Stimulated activated CD8-positive, alpha-beta memory T cell treated with anti-CD3 and anti-CD28 coated beads, Interleukin-4, amount 100 ng/mL, for 1 hour (primary cell): ENCODE measurements at places on chromosomes 13 and 19.
A peak's percentile ranks its signal among the peaks of the same experiment; 100 is the strongest.

DNA sequence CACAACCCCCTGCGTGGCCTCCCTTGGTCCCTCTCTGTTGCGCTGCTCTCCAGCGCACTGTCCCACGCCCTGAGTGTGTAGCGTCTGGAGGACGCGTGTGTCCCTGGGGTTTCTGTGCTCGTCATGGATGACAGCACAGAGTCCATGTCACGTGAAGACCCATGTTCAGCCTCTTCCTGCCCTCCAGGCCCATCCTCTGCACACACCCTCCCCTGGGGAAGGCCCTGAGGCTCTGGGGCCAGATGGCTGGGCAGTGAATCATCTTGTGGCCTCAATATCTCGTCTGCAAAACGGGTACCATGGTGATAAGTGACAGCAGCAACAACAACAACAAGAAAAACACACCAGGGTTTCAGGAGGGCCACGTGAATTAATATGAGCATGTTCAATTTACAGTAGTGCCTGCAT is 71.5 kb upstream of the ARHGEF7 start:
- DNase-seq = no peak

DNA sequence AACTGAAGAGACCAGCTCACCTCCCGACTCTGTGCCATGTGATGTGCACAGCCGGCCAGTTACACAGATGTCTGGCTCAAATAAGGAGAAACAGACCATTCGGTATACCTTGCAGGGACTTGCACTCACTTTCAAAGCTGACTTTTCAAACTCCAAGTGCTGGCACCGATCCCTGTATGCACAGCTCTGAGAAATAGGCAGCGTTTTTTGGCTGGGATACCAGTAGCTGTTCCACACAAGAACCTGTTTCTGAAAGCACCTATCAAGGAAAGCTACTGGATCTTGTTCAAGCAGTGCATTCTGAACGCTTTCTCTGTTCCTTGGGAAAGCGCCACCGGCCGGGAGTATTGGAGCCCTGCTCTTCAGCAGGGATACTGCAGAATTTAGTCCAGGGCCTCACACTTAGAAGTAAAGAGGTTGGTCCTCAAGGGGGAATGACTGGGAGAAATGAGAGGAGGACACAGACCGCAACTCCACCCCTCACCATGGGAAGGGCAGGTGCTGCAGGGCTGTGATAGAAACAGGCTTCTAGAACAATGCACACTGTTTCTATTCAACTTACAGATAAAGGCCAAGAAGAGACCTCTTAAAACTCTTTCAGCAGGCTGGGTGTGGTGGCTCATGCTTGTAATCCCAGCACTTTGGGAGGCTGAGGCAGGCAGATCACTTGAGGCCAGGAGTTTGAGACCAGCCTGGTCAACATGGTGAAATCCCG is 53.6 kb upstream of the PABPC3 start:
- DNase-seq = no peak

DNA sequence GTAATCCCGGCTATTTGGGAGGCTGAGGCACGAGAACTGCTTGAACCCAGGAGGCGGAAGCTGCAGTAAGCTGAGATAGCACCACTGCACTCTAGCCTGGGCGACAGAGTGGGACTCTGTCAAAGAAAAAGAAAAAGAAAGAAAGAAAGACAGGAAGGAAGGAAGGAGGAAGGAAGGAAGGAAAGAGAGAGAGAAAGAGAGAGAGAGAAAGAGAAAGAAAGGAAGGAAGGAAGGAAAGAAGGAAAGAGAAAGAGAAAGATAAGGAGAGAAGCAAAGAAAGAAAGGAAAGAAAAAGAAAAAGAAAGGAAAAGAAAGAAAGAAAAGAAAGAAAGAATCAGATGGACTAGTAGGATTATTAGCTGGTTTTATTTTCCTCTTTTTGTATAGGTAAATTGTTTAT is 22.8 kb downstream of the ZNF541 start:
- DNase-seq = no peak

- no peak for DNase-seq
Measured at GRCh38 chr19:19409631-19410030, 4.2 kb downstream of the GATAD2A start.

DNA sequence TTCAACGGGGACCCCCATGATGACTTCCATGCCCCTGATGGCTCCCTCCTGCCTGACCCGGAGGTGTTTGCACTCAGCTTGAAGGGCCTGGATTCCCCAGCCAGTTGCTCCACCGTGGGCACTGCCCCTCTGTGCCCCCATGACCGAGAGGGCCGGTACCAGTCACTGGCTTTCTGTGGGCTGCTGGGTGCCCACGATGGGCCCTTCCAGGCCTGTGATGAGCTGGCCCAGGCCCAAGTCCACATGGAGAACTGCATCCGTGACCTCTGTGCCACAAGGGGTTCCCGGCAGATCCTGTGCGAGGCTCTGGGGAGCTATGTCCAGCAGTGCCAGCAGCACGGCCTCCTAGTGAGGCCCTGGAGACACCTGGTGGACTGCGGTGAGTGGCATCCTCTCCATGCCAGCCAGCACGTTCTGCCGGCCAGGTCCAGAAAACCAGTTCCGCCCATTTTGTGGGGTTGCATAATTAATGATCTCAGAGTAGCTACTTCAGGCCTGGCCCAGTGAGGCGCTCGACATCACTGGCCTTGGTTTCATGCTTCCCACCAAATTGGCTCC is 34.9 kb upstream of the FXYD3 start:
- no peak for DNase-seq

- no peak for DNase-seq
Measured at GRCh38 chr19:16067205-16067938, 8.9 kb upstream of the TPM4 start.

DNA sequence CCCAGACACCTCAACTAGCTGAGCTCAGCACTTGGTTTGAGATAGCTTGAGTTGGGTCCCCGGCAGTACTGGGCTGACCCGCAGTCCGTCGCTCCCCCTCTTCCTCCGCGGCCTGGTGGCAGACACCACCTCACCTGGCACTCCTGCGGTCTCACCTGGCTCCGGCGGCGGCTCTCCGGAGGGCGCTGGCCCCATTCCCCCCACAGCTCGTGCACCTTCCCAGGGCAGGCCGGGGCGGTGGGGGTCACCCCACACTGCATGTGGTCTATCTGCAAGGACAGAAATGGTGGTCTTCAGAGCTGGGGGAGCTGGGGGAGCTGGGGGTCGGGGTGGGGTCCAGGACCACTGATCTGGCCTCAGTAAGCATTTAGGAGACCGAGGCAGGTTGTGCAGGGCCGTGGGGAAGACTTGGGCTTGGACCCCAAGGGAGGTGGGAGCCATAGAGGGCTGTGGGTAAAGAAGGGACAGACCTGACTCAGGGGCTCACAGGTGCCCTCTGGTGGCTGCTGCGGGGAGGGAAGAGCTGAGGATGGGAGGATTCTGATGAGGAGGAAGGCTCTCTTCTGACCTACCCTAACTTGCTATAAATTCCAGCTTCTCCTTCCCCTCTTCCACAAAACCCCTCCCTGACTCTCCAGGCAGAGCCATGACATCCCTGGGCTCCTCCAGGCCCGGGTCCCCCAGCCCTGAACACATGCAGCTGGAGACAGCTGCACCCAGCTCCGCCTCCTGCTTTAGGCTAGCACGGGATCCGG is 6.7 kb upstream of the PLIN4 start:
- DNase-seq = peak; percentile 22

GRCh38 chr13:19581675-19582074 is 20.3 kb upstream of the TPTE2 start:
- no peak for DNase-seq

GRCh38 chr13:40043764-40044163 is 388.3 kb downstream of the COG6 start:
- no peak for DNase-seq

GRCh38 chr13:89852570-89852969 is 1494.9 kb upstream of the MIR17HG start:
- DNase-seq = no peak

- peak; percentile 49 for DNase-seq
Measured at GRCh38 chr19:48391100-48392005, at the start of gene KDELR1. Gene KDELR1, minus strand, starts transcription at chr19:48391551. Its CDS starts 193 bp downstream, at chr19:48391358.

DNA sequence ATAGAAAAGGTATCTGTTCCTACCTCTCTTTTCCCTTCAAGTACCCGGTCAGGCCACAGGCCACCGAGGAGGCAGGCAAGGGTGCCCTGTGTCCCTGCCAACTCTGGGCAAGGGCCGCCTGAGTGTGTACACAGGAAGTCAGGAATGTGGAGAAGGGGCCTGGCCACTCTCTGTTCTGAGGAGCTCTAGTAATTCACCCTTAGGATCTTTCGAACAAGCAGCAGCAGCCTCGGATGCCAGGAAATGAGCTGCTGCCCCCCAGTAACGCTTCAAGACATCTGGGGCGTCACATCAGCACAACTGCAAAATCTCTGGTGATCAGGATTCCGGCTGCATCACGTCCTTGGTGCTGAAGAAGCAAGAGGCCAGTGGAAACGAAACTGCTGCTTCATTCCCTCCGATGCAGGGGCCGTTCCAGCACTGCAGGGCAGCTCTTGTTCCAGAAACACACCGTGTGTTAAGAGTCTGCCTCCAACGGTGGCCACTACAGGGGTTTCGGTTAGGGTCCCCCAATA is 2.0 kb downstream of the RAB20 start:
- no peak for DNase-seq

GRCh38 chr19:48798937-48799336 is 11.9 kb downstream of the BCAT2 start:
- no peak for DNase-seq

DNA sequence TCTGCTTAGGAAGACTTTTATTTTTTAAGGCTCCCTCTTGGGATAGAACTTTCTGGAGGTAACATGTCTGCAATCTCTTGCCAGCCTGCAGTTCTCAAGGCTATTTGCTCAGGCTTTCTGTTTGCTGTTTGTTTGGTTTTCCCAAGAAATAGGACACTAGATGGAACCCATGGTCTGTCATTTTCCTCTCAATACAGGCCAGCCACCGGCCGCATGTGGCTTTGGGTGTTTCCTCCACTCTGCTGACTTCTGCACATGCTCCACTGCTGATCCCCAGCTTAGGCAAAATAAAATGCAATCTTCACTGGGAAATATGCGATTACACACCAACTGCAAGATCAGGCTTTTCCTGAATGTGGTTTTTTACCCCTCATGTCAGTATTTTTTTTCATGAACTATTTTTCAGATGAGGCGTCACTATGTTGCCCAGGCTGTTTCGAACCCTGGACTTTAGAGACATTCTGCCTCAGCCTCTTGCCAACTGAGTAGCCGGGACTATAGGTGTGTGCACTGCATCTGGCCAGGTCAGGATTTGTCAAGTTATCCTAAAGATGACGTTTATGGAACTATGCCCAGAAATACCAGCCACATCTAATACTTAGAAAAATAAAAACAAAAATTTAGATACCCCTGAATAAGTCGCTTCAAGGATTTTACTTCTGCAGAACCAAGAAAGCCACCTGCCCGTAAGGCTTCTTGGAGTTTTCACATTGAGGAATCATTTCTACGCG is 94.3 kb upstream of the PABPC3 start:
- no peak for DNase-seq

DNA sequence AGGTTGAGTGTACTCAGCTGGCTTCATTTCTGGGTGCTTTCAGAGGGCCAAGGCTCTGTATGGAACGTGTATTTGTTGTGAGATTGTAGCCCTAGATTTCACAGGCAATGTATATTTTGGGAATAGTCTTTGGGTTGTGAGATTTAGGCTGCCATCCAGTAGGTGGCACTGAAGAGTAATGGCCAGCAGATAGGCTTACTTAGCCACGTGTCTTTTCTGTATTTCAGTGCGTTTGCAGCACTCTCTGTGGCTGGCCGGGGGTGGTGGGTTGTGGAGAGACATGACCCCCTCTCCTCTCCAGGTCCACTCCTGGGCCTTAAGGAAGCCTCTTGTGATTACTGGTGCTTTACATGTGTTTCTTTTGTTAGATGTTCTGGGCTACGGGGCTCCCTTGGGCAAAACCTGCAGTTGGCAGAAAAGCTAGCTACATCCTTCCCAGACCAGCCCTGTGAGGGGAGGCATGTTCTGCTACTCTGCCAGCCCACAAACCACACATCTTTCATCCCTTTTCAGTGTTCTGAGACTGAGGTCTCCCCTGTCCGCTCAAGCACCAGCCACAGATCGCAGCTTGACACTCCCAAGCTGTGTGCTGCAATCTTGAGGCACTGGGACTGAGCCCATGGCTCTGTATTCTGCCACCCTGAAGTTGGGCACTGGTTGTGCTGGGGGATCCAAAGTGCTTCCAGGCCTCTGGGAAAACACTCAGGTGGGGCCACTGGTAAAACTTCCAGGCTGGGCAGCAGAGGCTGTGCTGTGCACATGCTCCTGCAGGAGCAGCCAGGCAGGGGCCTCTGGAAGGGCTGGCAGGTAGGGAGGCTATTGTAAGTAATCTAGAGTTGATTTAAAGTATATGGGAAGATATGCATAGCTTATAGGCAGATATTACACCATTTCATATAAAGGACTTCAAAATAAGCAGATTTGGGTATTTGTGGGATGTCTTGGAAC is 1096.8 kb upstream of the PCDH20 start:
- DNase-seq = no peak

- no peak for DNase-seq
Measured at GRCh38 chr13:99296398-99296797, 10.8 kb downstream of the GPR183 start.
